Vagina (tissue), 2 donors: ENCODE measurements at places on chromosomes 11 and 22.

DNA sequence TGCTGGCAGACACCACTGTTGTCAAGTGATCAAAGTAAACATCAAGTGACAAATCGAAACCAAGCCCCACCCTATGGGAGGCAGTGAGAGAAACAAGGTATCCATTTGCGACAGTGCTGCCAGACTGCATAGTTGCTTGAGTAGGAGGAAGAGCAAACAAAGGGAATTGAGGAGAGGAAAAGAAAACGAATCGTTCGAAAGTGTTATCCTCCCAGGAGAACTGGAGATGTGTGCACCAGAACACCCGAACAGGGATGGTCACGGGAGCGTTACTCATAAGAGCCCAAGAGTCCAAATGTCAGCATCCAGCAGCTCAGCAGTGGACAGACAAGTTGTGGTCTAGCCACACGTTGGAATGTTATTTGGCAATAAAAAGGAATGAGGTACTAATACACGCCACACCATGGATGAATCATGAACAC, 58.4 kb upstream of the NUP50 start:
- no peak for DNase-seq

GRCh38 chr11:64924910-64925284, 408 bp downstream of the PPP2R5B start:
- DNase-seq: no peak

DNA sequence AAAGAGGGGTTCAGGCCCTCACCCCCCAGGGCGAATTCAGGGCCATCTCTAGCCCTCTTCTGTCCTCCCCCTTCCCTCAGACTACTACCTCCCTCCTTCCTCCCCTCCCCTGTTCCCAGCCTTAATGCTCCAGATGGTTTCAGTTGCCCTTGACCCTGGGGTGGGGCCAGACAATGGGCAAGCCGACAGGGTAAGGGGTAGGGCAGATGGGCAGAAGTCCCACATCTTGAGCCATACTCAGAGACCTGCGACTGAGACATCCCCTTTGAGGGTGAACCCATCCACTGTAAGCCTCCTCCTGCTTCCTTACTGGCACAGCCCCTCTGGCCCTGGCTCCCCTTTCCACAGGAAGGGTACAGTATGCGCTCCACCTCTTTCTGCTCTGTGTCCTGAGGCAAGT, 1.9 kb downstream of the RHBDD3 start:
- no peak for DNase-seq

DNA sequence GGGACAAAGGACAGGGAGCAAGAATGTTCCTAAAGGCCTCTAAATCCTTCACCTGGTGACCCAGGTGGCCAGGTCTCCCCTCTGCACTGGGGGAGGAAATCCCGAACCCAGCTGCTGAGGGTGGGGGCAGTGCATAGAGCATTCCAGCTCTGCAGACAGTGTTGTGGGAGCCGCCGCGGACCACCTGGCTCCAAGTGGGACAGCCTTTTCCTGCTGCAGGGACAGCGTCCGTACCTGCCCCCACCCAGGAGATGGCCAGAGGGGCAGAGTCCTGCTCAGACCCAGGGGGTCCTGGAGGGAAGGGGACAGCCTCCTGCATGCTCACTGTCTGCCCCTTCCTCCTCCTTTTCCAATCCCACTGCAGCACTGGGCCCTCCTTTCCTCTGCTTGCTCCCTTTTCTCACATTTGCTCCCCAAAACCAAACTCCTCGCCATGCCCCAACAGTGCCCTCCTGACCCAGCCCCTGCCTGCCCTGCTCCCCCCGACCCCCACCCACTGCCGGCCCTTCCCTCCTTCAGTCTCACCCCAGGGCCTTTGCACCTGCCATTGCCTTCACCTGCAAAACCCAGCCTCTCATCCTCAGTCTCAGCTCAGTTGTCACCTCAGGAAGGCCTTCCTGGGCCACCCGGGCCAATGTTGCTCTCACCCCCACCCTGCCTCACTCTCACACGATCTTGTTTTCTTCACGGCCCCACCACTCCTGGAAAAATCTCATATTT, 12.8 kb downstream of the PNPLA5 start:
- DNase-seq: no peak

DNA sequence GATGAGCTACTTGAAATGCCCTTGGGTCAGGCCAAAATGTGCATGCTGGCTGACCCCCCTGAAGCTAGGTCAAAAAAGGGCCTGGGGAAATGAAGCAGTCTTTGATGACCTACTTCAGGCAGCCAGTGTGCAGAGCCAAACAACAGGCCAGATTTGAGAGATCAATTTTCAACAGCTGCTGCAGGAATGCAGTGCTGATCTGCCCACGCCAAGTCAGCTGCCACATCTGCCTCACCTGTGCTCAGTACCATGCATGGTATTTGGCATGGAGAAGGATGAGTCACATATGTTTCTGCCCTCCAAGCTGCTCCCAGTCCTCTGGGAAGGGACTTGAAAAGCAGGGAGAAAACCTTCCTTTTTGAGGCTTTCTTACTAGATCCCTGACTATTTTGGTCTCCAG, 35.8 kb downstream of the MTNR1B start:
- no peak for DNase-seq

DNA sequence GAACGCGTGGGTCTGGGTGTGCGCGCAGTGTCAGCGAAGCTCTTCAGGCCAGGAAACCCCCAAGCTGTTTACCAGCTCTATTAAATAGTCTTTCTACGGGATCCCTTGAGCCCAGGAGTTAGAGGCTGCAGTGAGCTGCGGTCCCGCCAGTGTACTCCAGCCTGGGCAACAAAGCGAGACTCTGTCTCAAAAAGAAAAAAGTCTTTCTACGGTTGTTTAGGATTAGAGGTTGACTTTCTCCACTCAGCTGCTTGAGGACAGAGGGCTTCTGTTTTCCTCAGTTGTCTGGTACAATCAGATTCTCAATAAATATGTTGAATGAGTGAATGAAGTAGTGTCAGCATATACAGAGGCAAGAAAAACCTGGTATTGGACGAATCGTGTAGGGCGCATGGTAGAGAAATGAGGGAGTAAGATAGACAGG, 619 bp downstream of the SART1 start:
- DNase-seq: no peak
